ENCODE measurements at places on chromosomes 16 and 17.

- DNase-seq, result no peak
Measured at GRCh38 chr17:75552425-75553294, 27.2 kb downstream of the LLGL2 start.

GRCh38 chr16:22174642-22175041, 12.3 kb downstream of the SDR42E2 start:
- no peak for DNase-seq

DNA sequence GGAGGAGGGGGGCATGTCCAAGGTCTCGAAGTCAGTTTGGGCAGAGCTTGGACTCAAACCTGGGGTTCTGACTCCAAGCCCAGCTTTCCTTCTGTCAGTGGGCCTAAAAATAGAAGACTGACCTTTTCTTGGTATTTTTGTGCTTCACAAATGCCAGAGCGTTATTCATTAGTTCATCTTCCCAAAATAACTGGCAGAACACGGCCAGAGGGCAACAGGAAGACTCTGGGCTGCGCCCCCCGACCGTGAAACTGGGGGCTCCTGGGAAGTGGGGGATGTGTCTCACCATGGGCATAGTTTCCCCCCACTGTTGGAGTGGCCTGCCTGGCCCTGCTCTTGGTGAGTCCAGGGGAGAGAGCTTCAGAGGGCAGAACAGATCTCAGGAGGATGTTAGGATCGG, 94.0 kb downstream of the SOCS1 start:
- no peak for DNase-seq

- no peak for DNase-seq
Measured at GRCh38 chr17:63571632-63572310, 21.5 kb downstream of the DCAF7 start.

DNA sequence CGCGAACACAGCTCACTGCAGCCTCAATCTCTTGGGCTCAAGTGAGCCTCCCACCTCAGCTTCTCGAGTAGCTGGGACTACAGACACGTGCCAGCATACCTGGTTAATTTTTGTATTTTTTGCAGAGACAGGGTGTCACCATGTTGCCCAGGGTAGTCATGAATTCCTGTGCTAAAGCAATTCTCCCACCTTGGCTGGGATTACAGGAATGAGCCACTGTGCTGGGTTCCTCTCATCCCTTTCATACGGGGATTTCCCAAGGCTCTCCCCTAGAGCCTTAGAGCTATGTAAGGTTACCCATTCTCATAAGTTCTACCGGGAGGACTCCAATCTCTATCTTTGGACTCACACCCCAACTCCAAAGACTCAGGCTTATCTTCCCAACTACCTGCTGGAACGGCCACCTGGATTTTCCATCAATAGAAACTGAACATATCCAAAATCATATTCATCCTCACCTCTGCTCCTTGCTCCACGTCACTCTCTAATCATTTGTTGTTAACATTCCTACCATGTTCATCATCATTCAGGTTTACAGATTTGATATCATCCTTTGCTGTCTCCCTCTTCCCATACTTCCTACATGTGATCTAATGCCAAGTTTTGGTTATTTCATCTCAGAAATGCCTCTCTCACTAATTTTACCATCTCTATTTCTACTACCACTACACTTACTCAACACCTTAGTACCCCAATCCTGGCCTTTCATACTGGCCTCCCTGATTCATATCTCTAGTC, 92.5 kb downstream of the NCOR1 start:
- no peak for DNase-seq

DNA sequence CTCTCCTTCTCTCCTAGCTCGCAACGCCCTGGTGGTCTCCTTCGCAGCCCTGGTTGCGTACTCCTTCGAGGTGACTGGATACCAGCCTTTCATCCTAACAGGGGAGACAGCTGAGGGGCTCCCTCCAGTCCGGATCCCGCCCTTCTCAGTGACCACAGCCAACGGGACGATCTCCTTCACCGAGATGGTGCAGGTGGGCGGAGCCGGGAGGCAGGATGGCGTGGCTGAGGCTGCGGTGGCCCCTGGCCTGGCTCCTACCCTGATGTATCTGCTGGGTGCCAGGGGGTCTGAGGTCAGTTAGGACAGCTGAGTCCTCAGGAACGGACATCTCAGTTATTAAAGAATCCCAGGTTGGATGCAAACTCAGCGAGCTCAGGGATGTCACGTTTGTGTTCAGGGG, 16.7 kb downstream of the SLC26A11 start:
- no peak for DNase-seq

GRCh38 chr17:15480204-15480603, 12.8 kb upstream of the CDRT4 start:
- no peak for DNase-seq

GRCh38 chr17:2137342-2138098, 82.6 kb downstream of the HIC1 start:
- DNase-seq, result no peak

- no peak for DNase-seq
Measured at GRCh38 chr16:75329943-75330342, 78.5 kb upstream of the BCAR1 start.

GRCh38 chr16:70474320-70475053, 20.1 kb downstream of the FCSK start:
- no peak for DNase-seq

GRCh38 chr16:17921357-17921978, 415.1 kb downstream of the NPIPA8 start:
- no peak for DNase-seq

- DNase-seq, result no peak
Measured at GRCh38 chr16:78709137-78709884, 609.9 kb downstream of the WWOX start.

DNA sequence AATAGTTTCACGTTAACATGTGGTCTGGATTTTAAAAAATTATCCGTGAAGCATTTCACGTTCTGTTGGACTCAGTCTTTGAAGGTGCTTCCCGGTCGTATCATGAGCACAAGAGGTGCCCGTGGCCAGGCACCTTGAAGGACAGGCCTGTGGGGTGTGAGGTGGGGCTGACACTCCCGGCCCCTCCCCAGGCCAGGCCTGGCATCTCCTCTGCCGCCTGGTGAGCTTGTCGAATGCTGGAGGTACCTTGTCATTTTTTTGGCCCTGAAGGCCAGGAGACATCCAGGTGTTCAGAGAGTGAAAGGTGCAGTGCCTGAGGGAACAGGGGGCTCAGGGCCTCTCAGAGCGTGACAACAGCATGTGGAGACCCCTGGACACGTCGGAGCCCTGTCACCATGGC, 11.7 kb downstream of the ZNF469 start:
- no peak for DNase-seq

DNA sequence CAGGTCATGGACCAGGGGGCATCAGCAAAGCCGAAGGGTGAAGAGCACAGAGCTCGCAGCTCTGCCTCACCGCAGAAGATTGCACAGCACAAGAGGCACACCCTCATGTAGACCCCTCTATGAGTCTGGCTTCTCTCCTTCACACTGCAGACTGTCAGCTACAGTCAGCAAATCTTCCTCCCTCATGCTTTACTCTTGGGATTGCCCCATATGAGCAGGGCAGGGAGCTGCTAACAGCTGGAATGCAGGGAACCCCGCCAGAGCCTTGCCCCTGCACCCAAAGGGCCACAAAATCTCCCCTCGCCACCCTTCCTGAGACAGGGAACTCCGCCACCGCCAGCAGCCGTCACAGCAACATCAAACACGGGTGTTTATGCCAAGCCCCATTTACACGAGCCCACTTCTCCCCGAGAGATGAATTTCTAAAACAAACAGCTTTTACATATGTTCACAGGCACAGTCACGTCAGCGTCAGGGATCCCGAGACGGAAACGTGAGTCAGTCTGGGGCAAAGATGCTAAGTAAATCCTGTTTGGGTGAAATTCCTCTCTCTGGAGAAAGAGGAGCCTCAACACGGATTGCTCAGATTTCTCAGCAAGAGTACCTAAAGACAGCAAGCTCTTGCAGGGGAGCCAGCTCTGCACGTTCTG, 121.9 kb downstream of the CDYL2 start:
- DNase-seq, result no peak

DNA sequence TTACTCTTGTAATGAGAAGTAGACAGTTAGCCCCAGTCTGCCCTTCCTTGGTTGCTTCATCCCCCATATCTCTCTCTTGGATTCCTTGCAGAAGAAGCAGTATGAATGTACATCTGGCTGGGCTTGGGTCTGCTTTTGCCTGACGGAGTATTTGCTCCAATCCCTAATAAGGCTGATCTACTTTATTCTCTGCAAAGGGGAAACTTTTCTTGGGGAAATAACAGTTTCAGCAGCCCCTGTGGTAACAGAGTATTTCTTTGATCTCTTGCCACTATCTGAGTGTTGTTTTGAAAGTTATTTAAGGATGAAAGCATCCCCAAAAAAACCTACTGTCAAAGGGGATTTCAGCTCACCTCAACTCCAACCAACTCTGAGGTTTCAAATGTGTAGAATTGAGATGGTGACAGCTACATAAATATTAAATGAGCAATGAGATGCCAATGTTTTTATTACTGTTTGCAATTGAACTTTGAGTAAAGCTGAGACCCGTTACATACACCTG, 168.9 kb upstream of the NOG start:
- DNase-seq, result no peak

DNA sequence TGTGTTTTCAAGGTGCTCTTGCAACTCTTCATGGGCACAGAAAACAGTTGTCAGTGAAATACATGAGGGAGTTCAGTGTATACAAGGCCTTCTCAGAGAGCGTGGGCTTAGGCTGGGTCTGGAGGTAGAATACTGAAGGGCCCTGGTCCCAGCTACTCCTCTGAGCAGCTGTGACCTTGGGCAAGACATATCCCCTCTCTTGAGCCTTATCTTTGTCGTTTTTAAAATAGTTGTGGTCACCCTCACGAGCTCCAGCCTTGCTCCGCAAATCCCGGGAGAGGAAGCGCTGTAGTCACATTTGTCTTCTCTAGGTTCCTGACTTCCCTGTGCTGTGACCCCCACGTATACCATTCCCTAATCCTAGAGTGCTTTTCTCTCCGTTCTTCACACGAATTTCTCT, 3.6 kb downstream of the ZNRF1 start:
- no peak for DNase-seq

- DNase-seq, result no peak
Measured at GRCh38 chr16:48383009-48383876, 2.0 kb downstream of the SIAH1 start.

DNA sequence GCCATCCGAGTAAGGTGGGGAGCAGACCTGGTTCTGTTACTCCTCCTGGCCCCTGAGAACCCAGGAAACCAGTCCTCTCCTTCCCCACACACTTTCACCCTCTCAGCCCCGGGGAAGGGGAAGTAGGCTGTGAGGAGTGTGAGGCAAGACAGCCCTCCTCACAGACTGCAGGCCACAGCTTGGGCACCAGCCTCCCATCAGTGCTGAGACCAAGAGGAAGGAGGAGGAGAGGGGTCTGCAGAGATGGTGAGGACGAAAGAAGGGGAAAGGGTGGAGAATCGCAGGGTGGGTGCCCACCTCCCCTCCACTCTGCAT, 7.0 kb downstream of the G6PC3 start:
- DNase-seq, result no peak

GRCh38 chr16:85173146-85173980, 61.1 kb upstream of the CIBAR2 start:
- no peak for DNase-seq

DNA sequence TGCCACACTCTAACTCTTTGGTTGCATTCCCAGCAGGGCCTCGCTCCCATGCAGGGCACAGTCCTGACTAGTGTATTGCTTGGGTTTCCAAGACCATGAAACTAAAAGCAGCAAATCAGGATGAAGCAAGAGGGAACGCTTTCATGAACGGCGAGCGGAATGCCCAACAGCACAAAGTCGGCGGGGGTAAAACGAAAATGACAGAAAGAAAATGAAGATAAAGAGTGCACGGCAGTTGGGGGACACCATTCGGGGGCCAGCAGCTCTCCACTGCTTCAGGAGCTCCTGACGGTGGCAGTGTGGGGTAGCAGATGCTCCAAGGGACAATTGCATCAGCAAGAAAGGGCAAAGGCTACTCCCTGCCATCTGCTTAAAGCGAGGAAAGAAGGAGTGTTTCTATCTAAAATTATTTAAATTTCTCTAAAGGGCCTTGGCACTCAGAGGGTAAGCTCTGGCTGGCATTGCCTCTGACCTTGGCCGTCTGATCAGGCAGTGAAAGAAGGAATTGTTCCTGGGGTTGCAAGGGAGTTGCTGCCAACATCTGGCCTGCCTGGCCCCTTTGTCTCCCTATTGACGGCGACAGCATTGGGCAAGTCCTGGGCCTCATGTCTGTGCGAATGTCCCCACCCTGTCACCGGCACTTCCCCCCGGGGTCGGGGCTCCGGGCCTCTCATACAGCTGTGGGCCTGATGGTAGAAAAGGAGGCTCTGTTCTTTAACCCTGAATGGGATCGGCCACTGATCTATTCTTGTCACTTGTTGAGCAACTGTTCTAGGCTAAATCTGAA, 138.2 kb downstream of the CMIP start:
- no peak for DNase-seq

DNA sequence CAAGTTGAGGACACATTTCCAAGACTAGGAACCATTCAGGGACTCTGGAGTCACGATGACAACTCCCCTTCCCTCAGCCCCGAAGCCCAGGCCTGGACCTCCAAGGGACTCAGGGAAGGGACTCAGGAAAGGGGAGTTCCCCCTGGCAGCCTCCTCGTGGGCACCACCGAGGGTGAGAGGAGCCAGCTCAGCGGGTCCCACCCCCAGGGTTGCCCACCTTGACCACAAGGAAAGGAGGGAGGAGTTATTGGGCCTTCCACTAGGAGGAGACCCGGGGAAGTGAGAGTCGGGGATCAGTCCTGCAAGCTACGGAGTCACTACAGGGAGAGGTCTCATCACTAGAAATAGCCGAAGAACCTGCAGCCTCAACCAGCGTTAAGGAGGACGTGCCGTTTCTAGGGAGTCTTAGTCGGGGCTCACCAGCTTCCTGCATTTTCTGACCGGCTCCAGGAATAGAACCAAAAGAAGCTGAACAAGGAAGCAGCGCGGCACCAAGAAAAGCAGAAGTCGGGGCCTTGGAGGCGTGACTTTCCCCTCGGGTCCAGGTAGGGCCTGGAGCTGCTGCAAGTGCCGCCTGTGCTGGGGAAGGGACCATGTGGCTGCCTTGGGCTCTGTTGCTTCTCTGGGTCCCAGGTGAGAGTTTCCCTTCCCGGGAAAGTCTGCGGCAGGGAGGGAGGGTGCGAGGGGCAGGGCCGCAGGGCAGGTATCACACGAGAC, at the start of gene CD300A:
Gene CD300A, plus strand, starts transcription at position 524 of the 717 bp plus-strand sequence. Its CDS starts 70 bp downstream, at position 594.
- DNase-seq, result no peak

GRCh38 chr16:68960910-68961309, 117.6 kb downstream of the TANGO6 start:
- no peak for DNase-seq

DNA sequence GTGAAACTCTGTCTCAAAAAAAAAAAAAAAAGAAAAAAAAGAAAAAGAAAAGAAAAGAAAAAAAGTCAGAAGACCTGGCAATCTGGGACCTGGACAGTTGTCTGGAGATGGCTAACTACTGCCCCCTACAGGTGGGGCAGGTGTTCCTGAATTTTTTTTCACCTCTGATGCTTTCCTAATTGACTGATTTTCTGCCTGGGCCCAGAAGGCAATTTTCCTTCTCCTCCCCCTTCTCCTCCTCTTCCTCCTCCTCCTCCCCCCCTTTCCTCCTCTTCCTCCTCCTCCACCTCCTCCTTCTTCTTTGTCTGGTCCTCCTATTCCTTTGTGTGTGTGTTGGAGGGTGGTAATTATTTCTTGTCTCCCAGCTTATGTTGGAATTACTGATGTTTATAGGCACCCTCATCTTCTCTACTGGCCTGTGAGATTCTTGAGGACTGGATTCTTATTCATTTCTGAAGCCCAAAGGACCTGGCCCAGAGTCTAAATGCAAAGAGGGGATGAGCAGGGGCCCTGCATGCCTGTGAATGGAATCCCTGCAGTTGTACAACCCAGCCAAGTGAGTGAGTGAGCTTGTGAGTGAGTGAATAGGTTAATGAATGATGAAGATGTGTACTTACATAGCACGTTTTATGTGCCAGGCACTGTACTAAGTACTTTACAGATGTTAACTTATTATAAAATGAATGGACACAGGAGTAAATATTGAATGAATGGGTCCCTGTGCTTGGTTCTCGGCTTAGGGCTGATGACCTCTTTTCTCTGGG, 26.9 kb downstream of the IRX5 start:
- no peak for DNase-seq

Data from stimulated activated CD8-positive, alpha-beta memory T cell treated with anti-CD3 and anti-CD28 coated beads, Interleukin-4, amount 100 ng/mL, for 1 hour (primary cell).